ENCODE measurements at places on chromosomes 5 and 9.

- peak; percentile 46 for DNase-seq
Measured at GRCh38 chr5:133423618-133424282, 188.6 kb downstream of the FSTL4 start.

GRCh38 chr5:132090107-132090506, 16.5 kb downstream of the CSF2 start:
- DNase-seq, result no peak

- DNase-seq, result no peak
Measured at GRCh38 chr9:1050125-1050895, at the start of gene DMRT2. TSS of gene DMRT2 (plus strand) at chr9:1050357. CDS start at chr9:1051614, 1,257 bp downstream.

- DNase-seq, result no peak
Measured at GRCh38 chr5:76986825-76987526, 34.1 kb downstream of the CRHBP start.

DNA sequence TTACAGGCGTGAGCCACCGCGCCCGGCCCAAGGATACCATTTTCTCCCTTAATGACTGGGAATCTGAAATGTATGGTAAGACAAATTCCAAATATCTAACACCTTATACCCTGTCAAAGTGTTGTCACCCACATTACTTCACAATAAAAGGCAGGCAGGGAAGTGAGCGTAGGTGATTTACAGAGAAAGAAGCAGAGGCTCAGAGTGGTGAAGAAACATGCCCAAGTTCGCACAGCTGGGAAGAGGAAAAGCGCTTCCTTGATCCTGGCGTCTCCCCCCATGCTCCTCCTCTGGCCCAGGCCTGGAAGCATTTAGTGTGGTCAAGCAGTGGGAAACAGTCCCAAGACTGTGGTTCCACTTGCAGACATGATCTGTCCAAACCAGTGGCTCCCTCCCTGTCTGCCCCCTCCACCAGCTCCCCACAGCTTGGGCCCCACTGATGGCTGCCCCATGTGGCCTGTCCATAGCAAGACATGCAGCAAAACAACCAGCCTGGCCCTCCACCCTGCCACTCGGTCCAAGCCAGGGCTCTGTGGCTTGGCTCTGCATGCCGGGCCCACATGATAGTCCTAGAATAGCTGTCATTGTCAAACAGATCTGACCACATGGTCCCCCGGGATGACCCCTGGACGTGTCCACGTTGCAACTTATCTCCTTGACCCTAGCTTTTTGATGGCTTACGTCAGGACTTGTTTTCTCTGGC, 107.2 kb downstream of the TTLL11 start:
- DNase-seq, result no peak

- DNase-seq, result no peak
Measured at GRCh38 chr5:68529581-68529980, 314.0 kb downstream of the PIK3R1 start.

- DNase-seq, result no peak
Measured at GRCh38 chr9:132627106-132627505, 42.7 kb downstream of the DDX31 start.

DNA sequence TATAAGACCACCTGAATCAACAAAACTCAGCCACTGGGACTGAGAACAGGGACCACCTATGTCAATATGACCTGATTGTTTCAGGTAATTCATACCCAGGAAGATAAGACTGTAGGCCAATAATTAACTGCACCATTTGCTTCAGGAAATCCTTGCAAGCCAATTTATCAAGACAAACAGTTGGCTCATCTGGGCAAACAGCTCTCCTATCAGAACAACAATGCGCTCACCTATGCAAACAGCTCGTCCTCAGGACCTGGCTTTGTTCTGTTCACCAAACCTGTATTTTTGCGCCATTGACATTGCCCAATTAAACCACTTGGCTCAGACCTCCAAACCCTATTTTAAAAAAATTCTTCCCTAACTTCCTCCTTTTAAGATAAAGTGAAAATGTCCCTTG, 92.3 kb upstream of the MARCHF11 start:
- DNase-seq, result no peak

GRCh38 chr5:78690253-78690972, 41.8 kb upstream of the LHFPL2 start:
- DNase-seq, result no peak

DNA sequence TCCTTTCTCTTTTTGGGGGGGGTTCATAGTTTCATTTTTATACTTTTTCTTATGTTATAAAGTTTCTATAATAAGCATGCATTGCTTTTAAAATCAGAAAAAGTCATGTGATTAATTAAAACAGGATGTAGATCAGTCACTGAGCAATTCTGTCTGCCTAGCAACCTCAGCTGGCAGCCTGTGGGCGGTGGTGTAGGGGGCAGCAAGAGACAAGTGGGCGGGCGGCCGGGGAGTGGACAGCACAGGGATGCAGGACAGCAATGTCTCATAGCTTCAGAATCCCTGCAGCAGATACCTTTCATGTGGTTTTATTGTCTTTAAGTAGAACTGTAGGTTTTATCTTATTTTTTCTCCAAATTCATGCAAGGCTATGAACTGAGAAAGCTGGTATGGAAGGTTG, 101.9 kb upstream of the S1PR3 start:
- DNase-seq, result no peak

GRCh38 chr5:137808503-137809135, 54.5 kb upstream of the HNRNPA0 start:
- DNase-seq, result no peak

DNA sequence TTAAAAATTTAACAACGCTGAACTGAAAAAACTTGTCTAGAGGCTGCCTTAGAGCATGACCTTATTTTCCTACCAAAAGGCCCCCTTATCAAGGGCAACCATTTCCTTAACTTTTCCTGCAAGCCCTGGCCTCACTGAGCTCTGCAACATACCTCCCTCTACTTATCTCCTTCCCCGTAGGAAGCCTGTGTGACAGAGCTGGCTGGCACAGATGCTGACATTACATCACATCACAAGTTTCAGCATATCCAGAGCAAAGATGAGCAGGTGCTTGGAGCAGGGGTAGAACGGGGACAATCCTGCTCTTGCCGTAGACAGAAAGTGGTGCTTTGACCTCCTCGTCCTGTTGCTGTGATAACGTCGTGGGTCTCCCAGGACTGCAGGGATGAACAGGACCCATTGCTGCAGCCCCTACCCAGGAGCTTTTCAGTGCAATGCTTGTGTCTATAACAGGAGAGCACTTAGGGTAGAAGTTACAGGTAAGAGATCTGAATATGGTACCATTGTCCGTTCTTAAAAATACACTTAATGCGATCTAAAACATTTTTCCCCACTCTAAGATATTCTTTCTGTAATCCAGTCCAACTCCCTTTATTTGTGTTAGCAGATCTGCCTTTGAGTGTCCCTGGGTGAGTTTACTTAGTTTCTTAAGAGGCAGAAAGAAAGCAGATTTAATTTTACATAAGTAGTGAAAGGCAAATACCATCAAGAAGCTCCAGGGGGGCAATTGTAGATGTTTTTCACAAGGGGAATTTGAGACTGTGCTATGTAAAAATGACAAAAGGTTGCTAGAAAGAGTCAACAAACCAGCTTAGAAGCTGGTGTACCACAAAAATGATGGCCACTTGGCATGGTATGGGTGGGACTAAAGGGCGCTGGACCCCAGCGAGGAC, 101.9 kb upstream of the EFNA5 start:
- no peak for DNase-seq

DNA sequence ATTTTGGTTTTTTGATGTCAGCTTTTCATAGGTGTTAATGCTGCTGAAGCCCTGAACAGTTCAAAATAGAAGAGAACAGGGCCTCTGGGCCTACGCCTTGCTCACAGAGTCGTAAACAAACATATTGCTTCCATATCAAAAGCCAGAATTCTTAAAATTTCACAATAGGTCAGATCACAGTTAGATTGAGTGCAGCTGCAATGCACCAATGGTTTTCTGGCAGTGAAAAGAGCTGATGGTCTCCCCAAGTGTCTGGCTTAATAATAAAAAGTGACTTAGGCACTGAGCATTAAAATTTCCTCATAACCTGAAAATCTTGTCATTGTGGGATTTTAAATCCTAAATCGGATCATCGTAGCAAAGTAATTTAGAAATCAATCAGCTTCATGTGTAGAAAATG, 493.0 kb downstream of the CAAP1 start:
- DNase-seq, result no peak

- no peak for DNase-seq
Measured at GRCh38 chr5:149205625-149206523, 64.6 kb downstream of the ABLIM3 start.

DNA sequence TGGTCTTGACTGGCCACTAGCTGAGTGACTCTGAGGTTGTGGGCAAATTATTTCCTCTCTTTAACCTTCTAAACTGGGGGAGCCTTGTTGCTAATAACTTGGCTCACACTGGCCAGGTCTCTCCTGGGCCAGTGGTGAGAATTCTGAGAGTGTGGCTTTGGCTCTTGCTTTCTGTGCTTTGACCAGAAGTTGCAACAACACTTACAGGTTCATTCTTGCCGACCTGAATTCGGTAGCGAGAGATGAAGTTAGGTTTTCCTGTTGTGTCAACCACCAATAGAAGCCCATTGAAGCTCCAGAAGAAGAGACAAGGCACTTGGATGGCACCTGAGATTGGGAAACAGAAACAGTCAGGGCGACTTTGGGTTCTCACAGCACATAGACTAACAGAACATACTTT, 19.8 kb downstream of the FAXDC2 start:
- no peak for DNase-seq

DNA sequence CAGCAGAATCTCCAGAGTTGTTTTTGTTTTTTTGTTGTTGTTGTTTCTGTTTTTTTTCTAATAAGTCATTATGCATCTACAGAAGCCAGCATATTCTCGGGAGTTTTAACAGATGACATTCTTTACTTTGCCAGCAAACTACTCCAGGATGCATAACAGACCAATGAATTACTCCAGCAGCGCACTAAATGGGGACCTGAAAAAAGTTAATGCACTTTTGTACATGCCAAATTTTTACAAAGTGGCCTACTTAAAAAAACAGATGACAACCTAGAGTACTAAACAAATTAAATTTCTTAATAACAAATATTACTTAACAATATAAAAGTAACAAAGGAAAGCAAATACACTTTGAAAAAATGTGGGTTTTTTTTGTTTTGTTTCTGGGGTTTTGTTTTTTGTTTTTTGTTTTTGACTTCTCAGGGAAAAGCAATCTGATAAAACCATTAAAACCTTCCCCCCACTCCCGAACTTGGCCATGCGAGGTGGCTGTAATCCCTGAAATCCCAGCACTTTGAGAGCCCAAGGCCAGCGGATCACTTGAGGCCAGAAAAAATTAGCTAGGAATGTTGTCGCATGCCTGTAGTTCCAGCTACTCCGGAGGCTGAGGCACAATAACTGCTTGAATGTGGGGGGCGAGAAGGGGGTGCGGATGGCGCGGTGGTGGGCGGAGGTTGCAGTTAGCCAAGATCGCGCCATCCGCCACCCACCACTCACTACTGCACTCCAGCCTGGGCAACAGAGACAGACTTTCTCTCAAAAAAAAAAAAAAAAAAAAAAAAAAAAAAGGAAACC, 352.4 kb downstream of the CETN3 start:
- DNase-seq, result no peak

GRCh38 chr9:104025104-104025503, 69.0 kb upstream of the SMC2 start:
- no peak for DNase-seq

- no peak for DNase-seq
Measured at GRCh38 chr9:132560616-132561202, 21.7 kb upstream of the BARHL1 start.

DNA sequence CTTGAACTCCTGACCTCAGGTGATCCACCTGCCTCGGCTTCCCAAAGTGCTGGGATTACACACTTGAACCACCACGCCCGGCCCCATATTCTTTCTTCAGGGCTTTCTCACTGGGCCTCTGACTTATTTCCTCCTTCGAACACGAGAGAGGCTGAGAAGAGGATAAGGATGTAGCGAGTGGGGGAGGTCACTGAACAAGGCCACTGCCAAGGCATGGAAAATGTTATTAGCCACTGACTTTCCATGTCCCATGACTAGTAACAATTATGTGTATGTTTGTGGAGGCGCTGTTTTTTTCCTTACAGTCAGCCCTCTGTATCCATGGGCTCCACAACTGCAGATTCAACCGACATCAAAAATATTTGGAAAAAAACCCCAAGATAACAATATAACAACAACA, 12.3 kb upstream of the FCHSD1 start:
- DNase-seq, result no peak

GRCh38 chr5:132065351-132065937, 5.0 kb downstream of the IL3 start:
- peak; percentile 59 for DNase-seq

- peak; percentile 61 for DNase-seq
Measured at GRCh38 chr5:140108093-140109017, 5.6 kb upstream of the PURA start.

DNA sequence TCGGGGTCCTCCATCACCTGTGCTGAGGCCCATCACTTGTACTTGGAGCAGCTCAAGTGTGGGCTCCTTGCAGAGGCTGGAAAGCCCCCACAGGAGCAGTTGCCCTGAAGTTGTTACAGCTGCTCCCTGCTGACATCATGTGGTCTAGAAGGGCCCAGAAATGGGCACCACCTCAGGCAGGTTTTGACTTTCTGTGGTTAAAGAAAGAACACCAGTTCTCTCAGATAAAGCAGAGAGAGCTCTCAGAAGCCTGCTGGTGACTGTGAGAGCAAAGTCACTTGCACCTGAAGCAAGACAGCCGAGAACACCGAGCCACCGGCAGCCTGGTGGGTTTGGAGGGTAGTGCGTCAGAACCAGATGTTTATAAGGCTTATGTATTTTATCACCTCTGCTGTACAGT, 70.4 kb downstream of the MVB12B start:
- peak; percentile 41 for DNase-seq

DNA sequence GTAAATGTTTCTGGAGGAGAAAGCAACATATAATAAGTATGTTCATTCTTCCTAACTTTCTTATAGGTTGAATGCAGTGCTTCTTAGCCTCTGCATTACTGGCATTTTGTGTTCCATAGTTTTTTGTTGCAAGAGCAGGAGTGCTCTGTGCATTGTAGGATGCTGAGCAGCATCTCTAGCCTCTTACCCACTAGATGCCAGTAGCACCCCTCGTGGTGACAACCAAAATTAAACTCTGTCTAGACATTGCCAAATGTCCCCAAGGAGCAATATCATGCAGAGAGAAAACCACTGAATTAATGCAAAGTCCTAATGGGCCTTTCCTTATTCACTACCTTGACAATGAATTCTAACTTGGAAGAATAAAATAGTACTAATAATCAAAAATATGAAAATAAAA, 147.0 kb downstream of the GLIS3 start:
- DNase-seq, result no peak

- DNase-seq, result no peak
Measured at GRCh38 chr9:83280268-83280667, 217.3 kb upstream of the RASEF start.

DNA sequence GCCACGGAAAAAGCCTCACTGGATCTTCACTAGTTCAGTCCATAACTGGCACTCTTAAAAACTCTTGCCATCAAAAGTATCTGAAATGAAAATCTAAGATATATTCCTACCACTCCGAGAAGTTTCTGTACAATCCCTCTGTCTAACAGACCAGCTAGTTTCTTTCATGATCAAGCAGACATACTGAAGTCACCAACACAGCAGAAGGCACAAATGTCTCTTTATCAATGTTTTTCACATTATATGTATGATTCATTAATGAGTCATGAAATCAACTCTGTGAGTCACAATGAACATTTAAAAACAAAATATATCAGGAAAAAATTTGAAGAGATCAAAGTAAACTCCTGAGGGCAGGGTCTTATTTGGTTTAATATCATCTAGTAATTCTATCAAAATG, 50.8 kb downstream of the F2R start:
- DNase-seq, result no peak

GRCh38 chr5:88428633-88429032, 160.0 kb upstream of the TMEM161B start:
- DNase-seq, result no peak

GRCh38 chr5:104909803-104910202, 1347.2 kb upstream of the NUDT12 start:
- DNase-seq, result no peak
